ENCODE measurements at places on chromosomes 7 and 10. TPM values are rescaled to one million over a fixed set of nuclear protein-coding genes. Genes with fewer than 3 reads are reported as not detected.

Gene RNF133
- total RNA-seq: 0.14 TPM

DNA sequence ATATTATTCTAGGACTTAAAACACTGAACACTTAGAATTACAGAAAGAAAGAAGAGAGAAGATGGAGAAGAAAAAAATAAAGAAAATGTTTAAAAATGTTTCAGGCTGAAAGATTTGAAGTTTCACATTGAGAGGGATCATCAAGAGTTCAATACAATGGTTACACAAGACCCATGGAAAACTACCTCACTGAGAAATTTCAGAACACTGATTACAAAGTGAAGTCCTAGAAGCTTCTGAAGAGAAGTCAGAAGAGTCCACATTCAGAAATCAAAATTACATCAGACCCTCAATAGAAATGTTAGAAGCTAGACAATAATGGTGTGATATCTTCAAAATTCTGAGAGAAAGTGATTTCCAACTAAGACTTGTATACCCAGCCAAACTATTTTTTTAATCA lies 196.1 kb downstream of the MACC1 start:
- no peak for DNase-seq

GRCh38 chr7:80027611-80028173 lies 106.9 kb upstream of the GNAI1 start:
- no peak for DNase-seq

Gene MEOX2
- total RNA-seq: 0.70 TPM

- no peak for DNase-seq
Measured at GRCh38 chr7:80459776-80460510, 51.9 kb downstream of the GNAT3 start.

Gene VPS37D
- 0.98 TPM for total RNA-seq

Gene CALML3
- not detected for total RNA-seq

DNA sequence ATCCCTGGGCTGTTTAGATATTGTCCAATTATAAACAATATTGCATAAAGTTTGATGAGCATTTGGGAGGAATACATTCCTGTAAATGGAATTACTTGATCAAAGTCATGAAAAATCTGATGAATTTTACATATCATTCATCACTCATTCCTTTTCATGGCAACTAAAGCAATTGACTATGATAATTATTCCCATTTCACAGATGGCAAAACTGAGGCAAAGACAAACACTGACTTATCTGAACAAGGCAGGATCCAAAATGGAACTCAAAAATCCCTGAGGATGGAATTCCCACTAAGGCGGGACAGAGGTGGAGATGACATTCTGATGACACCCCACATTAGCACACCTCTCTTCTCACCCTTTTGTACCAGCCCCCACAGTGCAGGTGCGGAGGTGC lies 17.1 kb downstream of the SLIT1 start:
- DNase-seq: no peak

DNA sequence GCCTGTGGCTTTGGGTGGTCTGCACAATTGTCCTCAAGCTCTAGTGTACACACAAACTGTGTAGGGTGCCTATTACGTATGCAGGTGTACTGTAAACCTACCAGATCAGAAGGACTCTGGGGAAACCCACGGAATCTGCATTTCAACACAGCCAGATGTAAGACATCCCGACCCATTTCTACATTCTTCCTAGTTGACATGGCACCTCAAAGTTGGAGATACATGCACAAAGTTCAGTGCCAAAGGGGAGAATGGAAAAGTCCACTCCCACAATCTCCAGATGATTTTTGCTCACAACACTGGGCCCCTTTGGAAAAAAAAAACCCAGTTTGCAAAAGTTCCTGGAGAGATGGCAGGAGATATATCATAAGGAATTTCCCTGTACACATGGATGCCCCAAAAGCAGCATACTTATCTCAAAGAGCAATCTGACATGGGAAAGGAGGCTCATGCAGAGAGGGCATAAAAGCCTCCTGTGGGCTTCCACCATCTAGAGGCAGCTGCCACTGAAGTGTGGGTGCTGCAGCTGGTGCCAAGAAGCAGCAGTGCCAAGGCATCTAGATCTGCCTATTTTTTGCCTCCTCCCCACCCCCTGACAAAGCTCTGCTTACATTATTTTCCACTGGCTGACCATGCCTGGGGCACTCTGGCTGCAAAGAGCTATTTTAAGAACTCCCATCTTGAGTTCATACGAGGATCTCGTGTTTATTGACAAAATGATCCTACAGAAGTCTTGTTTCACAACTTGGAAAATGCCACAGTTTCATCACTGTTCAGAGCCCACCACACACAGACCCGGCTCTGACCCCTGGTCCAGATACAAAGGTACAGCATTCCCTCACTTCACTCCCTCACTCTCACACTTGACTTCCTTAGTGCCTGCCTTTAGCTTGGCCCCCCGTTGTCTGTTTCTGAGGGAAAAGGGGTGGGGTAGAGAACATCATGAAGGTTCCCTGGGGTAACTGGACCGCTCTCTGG lies 12.9 kb downstream of the TECTB start:
- DNase-seq: no peak

- no peak for DNase-seq
Measured at GRCh38 chr7:26013551-26014083, 138.4 kb upstream of the NFE2L3 start.

Gene PTPN20
- total RNA-seq: 1.0 TPM

DNA sequence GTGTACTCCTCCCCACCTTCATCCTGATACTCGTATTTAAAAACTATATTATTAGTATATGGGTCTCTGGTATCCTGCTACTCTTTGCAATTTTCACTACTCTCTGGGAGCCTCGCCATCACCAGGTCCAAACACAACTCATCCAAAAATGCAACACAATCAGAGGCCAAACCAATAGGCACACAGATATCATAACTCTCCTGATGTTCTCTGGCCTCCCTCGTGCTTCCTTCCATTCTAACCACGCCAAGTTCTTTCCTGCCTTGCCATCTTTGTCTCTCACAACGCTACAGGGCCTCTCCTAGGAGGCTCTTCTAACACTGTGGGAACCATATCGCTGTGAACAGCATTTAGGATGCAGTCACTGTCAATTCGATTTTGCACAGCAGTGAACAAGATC lies 7.3 kb downstream of the RHEB start:
- no peak for DNase-seq

GRCh38 chr10:20879136-20879535 lies 18.0 kb downstream of the NEBL start:
- no peak for DNase-seq

DNA sequence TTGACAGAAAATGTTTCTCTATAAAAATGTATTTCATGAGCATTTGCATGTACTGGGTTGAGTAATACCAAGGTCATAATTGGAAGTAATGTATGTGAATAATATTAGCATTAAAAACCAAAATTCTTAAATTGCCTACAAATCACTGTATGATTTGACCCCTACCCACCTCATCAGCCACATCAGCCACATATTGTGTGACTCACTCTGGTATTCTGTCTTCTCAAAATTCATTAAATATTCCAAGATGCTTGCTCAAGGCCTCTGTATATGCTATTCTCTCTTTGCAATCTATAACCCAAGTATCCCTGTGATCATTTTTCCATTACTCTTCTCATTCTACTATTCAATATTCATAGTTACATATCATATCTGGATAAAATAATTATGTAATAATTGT lies 21.4 kb downstream of the POT1 start:
- DNase-seq: no peak

DNA sequence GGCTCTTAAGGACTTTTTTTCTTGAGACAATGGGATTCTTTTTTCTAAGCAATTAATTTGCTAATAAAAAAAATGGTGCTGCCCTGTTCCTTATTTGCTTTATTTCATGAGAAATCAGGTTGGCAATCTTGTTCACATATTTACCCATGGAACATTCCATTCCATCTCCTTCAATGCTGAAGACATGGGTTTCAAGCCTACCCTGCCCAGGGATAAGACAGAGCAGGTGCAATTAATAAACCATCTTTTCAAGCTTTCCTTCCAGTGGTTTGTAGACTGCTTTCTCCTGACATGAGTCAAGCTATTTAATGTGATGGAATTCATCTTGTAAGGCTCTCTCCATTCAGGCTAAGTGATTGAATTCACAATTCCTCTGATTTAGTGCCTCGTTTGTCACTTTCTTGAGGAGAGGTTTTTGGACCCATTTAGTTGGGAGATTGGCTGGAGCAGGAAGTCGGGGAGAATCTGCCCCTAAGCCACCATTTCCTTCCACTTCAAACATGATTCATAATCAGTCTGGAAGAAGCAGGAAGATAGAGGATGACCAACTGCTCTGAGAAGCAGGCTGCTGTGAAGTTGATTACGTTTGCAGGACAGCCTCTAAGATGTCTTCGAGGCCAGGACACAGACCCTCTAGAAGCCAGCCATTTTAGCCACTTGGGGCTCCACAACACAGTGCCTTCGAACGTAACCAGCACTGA lies 552.4 kb upstream of the GALNT17 start:
- no peak for DNase-seq

DNA sequence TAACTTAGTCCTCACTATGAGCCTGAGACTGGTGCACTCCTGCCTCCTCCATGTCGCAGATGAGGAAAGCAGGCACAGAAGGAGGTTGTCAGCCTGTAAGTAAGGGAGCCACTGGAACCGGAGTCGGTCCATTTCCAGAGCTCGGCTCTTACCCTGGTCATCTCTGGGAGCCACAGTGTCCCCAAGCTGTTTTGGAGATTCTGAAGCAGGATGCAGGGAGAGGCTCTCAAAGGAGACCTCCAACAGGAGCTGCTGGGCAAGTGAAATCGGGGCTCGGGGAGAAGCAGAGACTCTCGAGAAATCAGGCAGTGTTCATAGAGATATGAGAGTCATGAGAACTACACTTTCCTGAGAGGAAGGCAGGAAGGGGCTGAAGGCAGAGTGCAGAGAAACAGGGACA lies 39.0 kb downstream of the VSTM4 start:
- no peak for DNase-seq

Gene ETV1
- total RNA-seq: 3.8 TPM

GRCh38 chr10:131251146-131251541 lies 60.4 kb downstream of the TCERG1L start:
- DNase-seq: no peak
